IMR-90 (cell line): ENCODE measurements at places on chromosomes 7 and 10.
A peak's percentile ranks its signal among the peaks of the same experiment; 100 is the strongest.

DNA sequence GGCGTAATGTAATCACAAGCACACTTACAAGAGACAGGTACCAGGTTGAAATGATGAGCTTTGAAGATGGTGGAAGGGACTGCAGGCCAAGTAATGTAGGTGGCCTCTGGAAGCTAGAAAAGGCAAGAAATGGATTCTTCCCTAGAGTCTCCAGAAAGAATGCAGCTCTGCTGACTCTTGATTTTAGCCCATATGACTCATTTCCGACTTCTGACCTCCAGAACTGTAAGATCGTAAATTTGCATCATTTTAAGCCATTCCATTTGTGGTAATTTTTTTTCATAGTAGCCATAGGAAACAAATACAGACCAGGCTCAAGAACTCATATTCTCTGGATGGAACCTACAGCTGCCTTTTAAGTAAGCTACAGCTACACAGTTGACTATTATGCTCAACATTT, 315.5 kb downstream of the MAGI2 start:
- H3K27me3 ChIP-seq, result no peaks in the 10 kb centered on the region
- H3K4me1 ChIP-seq, result 0 out of 2 replicates have a peak, but pooled peaks cover 1% of the 10 kb centered on the region
- DNase-seq, result peak; percentile 73
- no peak overlapping the region for H3K27ac ChIP-seq
- no peaks in the 10 kb centered on the region for H3K36me3 ChIP-seq
- no peak overlapping the region for H3K4me3 ChIP-seq

DNA sequence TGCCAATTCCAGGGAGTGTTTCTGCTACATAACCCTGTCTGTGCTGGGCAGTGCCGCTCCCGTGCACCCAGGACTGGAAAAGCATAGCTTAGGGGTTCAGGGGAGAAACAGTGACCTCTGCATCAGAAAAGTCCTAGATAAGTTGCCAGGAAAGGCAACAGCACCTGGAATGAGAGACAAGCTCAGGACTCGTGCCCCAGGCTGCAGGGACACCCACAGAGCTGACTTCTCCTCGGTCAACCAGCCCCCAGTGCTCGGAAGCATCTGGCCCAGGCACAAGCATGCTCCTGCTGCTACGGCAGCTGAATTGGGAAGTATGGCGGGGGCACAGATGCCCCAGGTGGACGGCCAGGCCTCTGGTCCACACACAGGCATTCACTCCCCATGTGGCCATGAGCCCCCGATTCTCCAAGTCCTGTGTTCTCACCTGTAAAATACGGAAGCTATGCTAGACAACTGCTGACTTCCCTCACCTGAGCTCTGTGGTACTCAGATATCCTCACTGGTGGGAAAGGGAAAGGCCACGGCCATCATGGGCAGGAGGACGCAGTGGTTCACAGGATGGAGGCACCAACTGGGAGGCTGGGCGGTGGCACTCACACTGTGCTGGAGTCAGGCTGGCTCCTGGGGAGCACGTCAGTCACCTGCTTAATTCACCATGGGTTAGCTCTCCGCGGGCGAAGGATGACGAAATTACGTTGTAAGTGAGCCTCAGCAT, 220.5 kb downstream of the PTPRN2 start:
- no peak overlapping the region for H3K27ac ChIP-seq
- no peak for DNase-seq
- H3K27me3 ChIP-seq, result no peaks in the 10 kb centered on the region
- H3K4me1 ChIP-seq, result no peaks in the 10 kb centered on the region
- H3K4me3 ChIP-seq, result no peak overlapping the region

DNA sequence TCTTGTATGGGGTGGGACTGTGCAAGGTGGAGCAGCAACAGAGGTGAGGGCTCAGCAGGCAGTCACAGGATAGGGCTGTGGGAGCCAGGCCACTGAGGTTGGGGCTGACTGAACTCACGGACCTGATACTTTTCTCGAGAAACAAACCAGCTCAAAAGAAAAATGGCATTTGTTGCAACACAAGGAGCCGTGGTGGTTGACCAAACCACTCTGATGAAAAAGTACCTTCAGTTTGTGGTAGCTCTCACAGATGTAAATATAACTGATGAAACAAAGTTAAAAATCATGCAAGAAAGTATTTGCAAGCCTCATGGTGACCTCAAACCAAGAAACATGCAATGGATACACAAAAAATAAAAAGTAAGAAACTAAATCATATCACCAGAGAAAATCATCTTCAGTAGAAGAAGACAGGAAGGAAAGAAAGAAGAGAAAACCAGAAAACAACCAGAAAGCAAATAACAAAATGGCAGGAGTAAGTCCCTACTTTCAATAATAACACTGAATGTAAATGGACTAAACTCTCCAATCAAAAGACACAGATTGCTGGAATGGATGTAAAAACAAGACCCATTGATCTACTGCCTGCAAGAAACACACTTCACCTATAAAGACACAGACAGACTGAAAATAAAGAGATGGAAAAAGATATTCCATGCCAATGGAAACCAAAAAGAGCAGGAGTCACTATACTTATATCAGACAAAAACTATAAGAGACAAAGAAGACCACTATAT, 48.9 kb upstream of the DUSP5 start:
- no peak for DNase-seq
- no peak overlapping the region for H3K4me3 ChIP-seq
- peaks cover 9% of the 10 kb centered on the region for H3K4me1 ChIP-seq
- no peaks in the 10 kb centered on the region for H3K27me3 ChIP-seq
- no peak overlapping the region for H3K27ac ChIP-seq

DNA sequence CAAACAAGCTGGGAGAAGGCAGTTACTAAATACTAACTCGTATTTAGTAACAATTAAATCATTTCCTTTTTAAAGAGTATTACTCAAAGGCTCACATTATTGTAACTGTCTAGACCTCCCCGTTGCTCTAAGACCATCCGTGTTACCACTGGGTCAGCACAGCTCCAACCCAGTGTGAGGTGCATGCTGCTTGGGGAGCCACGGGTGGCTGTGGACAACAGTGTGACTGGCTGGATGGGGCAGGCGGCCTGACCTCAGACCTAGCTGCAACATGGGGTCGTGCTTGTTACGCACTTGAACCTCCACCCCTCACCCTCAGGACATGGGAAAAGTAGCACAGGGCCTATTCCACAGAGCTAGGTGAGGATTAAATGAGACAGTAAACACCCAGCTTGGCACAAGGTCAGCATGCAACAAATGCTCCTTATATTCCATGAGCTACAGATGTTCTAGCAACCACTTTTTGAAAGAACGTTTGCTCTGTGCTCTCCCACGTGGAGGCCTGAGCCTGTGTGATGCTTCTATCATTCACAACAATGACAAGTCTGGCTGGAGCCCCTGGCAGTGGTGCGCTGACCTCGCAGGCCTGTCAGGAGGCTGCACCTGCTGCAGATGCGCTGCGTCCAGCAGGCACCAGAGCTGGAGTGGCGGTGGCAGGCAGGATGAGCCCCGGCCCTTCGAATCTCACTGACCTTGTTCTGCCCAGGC, 135.7 kb downstream of the PKD1L1 start:
- no peak for DNase-seq
- H3K36me3 ChIP-seq, result no peaks in the 10 kb centered on the region
- no peak overlapping the region for H3K4me3 ChIP-seq
- H3K4me1 ChIP-seq, result no peaks in the 10 kb centered on the region; the same call in 1 of the 2 replicates

DNA sequence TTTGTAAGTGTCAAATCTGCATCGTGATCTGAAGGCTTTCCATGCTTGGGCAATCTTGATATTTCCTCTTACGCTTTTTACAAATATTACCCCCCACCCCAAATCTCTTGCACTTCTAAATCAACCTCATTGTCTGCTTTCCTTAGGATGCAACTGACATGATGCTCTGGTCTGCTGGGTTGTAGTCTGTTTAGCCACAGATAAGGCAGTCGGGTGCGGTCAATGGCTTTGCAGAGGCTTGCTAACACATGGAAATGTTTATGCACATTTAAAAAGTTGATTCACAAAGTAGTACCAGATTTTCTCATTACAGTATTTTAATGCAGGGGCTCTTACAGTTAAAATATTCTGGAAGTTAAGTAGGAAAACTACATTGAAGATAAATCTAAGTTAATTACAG, 172.5 kb downstream of the BAMBI start:
- no peak overlapping the region for H3K27ac ChIP-seq
- no peak for DNase-seq
- peaks cover 28% of the 10 kb centered on the region for H3K27me3 ChIP-seq
- H3K36me3 ChIP-seq, result no peaks in the 10 kb centered on the region
